ENCODE measurements at places on chromosomes 7 and 10.

DNA sequence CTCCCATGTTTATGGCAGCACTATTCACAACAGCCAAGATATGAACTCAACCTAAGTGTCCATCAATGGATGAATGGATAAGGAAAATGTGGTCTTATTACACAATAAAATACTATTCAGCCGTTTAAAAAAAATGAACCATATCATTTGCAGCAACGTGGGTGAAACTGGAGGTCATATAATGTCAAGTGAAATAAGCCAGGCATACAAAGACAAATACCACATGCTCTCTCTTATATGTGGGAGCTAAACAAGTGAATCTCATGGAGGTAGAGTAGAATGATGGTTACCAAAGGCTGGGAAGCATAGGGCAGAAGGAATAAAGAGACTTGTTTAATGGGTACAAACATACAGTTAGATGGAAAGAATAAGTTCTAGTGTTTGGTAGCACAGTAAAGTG is 699.1 kb downstream of the NRG3 start:
- no peak for DNase-seq

- DNase-seq: no peak
Measured at GRCh38 chr10:61708846-61709245, 46.1 kb downstream of the CABCOCO1 start.

- DNase-seq: peak; percentile 26
Measured at GRCh38 chr10:484441-484924, 205.0 kb downstream of the DIP2C start.

DNA sequence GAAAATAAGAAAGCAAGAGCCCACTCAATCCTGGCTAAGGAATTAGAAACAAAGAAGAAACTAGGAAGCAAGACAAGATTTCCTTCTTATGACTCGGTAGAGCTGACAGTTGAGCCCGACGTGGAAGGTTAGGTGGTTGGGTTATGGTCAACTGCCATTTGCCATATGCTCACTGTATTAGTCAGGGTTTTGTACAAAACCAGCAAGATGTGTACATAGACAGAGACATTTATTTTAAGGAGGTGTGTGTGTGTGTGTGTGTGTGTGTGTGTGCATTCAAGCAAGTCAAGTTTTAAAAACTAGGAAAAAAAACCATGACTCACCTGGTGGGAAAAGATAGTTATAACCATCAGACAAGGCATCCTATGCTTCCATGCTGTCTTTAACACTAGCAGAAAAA is 158.5 kb downstream of the VPS50 start:
- no peak for DNase-seq

GRCh38 chr7:77667459-77668086 is 28.7 kb upstream of the RSBN1L start:
- no peak for DNase-seq

DNA sequence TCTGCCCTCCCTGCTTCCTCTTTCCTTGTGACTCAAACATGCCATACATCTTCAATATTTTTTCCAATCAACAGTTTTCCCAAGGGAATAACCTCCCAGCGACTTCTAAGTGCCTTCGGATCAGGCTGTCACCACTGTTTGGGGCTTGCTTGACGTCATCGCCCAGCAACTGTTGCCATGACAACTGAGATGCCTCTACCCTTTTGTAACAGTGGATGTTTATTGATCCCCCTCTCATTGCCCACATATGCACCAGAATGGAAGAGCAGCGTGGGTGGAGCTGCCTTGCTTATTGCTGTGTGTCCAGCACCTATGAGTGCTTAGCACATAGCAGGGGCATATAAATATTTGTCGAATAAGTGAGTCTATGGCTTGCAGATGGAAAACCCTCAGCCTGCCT is 14.4 kb downstream of the FFAR4 start:
- no peak for DNase-seq

GRCh38 chr10:3196958-3197347 is 24.4 kb upstream of the PITRM1 start:
- DNase-seq: no peak

DNA sequence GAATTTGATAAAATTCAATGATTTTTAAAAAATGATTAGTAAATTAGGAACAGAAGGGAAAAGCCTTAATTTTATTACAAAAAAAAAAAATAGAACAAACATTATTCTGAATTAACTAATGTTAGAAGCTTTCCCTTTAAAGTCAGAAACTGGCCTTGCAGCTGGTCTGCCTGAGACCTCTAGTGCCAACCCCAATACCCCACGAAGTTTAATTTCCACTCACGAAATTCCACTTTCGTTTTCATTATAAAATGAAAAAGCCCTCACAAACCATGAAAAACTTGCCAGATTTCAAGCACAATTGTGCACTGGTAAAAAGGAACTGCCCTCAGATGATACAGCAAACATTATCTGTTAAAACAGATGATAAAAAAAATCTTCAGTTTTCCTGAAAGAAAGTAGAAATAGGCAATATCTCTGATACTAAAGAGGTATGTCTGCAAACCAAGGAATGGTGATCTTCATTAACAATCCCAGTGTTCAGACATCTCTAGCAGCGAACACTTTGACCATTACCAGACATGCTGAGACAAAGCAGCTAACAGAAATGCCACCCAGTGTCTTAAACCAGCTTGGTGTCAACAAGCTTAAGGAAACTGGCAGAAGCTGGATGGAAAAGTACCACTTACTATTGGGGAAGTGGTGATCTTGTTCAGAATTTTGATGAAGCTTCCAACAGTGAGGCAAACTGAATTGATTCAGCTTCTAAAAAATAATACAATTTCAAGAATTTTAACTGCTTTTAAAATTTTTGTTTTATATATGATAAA is 80.2 kb downstream of the PALS2 start:
- DNase-seq: peak; percentile 21
